Left cardiac atrium (tissue), 4 donors: ENCODE measurements at places on chromosomes 12 and 14.

- DNase-seq = no peak
Observed at GRCh38 chr12:52660934-52661499, 9.0 kb upstream of the KRT2 start.

GRCh38 chr12:118842866-118843265 lies 138.5 kb upstream of the SRRM4 start:
- DNase-seq = no peak

DNA sequence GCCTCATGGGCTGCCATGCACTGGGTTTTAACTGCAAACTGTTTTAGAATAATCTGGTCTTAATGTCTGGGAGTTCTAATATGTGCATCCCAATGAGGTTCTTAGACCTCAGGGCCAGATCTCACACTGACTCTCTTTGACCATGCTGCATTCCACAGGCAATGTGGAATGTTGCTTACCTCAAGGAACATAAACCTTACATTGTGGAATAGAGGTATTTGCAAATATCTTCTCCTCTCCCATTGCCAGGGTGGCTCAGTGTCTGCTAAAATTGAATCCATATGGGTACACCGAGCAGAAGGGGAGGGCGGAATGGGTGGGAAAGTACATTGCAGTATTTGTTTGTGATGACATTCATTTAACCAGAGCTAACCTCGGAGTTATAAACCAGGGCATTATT lies 78.6 kb downstream of the CHST11 start:
- no peak for DNase-seq

DNA sequence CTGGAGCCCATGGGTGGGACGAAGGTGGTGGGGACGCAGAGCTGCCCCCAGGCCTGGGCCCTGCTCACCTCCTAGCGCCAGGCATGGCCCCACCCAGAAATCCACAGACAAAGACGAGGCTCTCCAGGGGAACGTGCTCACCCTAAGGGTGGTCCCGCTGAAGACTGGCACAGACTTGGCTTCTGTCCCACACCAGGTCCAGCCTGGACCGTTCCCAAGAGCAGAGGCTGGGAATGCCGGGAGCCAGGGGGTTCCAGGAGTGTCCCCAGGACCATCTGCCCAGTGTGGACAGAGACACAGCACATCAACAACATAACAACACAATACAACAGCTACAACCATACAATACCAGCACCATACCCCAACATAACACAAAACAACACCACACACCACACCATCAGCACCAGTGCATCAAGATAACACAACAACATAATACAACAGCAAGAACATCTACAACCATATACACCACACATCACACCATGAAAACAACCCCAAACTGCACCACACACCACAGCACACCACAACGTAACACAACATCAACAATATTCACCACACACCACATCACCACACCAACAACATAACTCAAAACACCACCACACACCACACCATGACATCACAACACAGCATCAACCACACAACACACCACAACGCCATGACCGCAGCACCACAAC lies 329.6 kb downstream of the ADGRD1 start:
- DNase-seq = no peak

DNA sequence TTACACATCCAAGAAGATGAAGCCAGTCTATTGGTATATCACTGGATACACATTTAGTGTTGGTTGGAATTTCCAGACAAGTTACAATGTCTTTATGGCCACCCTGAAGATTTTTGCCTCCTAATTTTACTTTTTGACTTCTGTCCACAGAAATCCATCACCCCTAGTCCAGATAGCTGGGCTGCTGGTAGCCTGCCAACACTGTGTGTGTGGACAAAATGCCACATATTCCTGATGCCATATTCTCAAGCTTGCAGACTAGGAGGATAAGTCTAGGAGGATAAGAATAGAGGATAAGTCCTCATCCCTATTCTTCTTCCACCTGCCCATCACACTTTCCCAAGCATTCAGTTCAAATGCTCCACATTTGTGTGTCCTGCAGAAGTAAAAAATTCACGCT lies 4.6 kb downstream of the ESR2 start:
- DNase-seq = no peak

- DNase-seq = no peak
Observed at GRCh38 chr12:42240131-42240750, 2.2 kb upstream of the YAF2 start.

- DNase-seq = no peak
Observed at GRCh38 chr12:122951406-122951805, 14.9 kb downstream of the ABCB9 start.

DNA sequence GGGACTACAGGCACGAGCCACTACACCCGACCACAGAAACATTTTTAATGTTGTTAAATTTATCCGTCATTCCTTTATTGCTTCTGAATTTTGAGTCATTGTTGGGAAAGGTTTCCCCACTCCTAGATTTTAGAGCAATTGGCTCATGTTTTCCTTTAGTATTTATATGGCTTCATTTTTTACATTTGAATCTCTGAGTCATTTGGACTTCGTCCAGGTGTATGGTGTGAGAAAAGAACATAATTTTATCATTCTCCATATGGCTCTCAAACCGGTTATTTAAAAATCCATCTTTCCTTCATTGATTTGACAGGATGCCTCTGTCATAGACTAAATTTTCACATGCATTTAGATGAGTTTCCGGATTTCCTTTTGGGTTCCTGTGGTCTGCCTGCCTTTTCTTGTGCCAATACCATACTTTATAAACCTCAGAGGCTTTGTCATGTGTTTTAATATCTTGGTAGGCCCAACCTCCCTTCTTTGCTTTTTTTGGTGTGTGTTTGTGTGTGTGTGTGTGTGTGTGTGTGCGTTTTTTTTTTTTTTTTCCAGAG lies 30.9 kb downstream of the LRTM2 start:
- no peak for DNase-seq

- no peak for DNase-seq
Observed at GRCh38 chr12:15131431-15131830, 89.8 kb downstream of the RERG start.

DNA sequence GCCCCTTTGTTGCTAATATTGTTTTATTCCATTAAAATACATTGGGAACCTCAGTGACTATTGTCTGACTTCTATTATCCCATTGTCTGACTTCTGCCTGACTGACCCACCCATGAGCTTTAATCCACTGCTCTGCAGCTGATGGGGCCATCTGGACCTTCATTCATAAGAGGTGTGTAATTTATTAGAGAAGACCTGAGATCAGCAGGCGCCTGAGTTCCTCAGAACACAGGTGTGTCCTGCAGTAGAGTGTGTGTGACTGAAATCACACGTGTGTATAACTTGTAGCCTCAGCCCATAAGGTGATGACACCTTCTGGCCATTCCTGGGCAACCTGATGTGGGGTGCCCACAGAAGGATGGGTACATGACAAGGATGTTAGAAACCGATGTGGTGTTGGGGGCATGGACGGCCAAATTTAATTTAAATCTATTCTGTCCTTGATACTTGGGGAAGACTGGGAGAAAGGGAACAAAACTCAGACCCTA lies 821.0 kb downstream of the TMEM121 start:
- DNase-seq = no peak

DNA sequence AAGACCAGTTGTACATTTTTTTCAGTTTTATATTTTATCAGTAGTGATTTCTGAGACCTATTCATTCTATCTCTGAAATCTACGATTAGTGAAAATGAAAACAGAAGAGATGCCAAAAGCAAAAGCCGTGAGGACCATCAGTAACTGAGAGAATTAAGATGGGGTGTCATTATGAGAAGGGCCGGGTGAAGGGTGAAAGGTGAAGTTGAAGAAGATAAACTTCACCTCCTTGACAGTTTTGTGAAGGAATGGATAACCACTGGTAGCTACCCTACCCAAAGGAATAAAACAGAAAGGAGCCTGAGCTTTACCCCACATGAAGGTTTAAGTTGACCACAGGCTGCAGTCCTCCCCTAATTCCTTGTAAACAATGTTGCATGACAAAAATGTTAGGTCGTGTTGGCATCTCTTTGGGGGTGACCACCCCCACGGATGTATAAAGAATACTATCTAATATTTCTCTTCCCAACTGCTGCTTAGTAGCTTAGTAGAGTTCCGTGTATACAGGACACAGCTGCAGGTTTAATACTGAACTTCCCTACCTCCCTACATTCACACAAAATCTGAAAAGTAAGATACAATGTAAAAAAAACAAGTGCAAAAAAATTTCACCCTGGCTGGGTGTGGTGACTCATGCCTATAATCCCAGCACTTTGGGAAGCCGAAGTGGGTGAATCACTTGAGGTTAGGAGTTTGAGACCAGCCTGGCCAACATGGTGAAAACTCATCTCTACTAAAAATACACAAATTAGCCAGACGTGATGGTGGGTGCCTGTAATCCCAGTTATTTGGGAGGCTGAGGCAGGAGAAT lies 23.9 kb downstream of the GPR19 start:
- no peak for DNase-seq

DNA sequence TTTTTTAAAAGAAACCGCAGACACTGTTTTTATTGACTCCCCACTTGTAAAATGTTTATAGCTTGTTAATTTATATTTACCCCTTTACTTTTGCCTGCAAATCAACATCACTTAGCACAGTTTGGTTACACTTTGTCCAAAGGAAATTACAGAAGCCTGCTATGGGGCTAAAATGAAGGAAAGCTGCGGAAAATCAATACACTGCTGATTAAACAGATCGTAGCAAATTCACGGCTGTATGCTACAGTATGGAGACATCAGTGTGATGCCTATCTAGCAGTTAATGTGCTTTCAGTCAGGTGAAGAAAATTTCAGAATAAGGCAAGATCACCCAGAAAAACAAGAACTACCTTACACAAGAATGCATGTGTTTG lies 110.0 kb downstream of the FOXG1 start:
- no peak for DNase-seq

- no peak for DNase-seq
Observed at GRCh38 chr14:100842799-100843198, 16.9 kb downstream of the MEG3 start.

DNA sequence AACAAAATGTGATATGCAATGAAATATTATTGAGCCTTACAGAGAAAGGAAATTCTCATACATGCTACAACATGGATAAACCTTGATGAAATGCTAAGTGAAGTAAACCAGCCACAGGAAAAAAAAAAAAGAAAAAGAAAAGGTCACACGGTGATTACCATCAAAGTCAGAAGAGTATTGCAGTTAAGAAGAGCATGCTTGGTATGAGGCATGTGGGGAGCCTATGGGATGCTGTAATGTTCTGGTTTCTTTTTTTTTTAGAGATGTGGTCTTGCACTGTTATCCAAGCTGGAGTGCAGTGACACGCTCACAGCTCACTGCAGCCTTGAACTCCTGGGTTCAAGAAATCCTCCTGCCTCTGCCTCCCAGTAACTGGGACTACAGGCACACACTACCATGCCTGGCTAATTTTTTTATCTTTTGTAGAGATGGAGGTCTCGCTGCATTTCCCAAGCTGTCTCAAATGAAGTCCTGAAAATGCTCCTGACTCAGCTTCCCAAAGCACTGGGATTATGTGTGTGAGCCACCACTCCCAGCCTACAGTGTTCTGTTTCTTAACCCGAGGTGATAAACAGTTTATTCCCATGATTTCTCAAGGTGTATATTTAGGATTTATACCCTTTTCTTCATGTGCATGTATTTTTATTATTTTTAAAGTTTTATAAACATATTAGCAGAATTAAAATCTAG lies 96.2 kb downstream of the SEC23A start:
- no peak for DNase-seq
